HL-60 (cell line): ENCODE measurements at places on chromosomes 5 and 9.
A peak's percentile ranks its signal among the peaks of the same experiment; 100 is the strongest.

DNA sequence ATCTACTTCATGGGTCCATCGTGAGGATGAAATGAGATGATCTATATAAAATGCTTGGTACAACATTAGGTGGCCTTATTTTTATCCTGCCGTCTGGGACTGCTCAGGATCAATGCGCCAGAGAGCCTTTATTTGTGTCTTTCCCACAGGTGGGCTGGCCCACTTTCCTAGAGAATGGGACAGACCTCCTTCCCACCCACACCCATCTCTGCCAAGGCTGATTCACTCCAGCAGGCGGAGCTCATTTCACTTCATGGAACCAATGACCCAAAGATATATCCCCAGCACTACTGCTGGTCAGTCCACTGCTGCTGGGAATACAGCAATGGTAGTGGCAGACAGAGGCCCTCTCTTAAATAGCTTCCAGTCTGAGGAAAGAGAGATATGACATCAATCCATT, 35.7 kb downstream of the TGFBI start:
- no peak for DNase-seq

GRCh38 chr5:80502800-80503199, 14.9 kb downstream of the FAM151B start:
- DNase-seq: peak; percentile 33

DNA sequence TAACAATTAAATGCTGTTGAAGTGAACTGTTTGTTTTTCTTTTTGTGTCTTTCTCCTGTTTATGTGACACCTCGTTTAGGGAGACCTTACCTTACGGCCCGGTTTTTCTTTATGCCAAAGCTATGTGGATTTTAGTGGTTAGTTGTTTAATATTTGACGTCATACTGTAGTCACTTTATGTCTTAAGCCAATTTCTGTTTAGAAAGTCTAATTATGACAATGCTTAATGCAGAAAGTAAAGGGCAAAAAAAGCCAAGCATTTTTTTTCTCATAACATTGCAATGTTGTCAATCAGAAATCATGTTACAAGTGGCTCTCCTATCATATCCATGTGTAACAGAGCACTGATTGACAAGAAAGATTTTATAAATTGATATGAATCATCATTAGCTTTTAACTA, 442.5 kb upstream of the ARRDC3 start:
- no peak for DNase-seq

DNA sequence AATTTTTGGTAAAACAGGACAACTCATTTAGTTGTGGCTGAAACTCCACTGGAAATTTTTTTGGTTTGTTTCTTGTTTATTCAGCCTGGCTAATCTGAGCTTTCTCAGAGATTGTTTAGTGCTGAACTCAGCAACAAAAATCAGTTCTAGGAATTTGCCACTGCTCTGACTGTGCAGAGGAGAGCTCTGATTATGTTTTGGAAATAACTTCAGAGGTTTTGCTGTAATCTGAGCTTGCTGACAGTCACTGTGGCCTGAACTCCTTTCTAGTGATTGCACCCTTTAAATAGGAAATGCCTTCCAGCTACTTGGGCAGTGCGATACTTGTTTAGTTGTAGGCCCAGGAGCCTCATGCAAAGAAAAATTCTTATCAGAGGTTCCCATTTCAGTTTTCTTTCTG, 60.2 kb downstream of the OSTF1 start:
- no peak for DNase-seq

- no peak for DNase-seq
These were observed 36.3 kb upstream of the HAND1 start for GRCh38 chr5:154514331-154514730.

- DNase-seq: no peak
These were observed 127.1 kb upstream of the FBXL17 start for GRCh38 chr5:108508979-108509378.

DNA sequence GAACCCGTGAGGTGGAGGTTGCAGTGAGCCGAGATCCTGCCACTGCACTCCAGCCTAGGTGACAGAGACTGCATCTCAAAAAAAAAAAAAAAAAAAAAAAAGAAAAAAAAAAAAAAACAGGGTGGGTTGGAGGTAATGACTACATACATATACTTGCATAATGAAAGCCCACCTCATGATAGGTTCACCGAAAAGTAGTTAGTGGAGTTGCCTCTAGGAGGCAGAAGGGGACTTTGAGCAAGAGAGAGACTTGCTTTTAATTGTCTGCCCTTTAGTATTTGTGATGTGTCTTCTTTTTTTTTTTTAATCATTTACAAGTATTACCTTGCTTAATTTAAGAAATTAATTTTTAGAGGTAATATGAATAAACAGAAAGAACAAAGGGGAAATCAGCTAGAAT, 99.8 kb downstream of the PPARGC1B start:
- DNase-seq: peak; percentile 12

DNA sequence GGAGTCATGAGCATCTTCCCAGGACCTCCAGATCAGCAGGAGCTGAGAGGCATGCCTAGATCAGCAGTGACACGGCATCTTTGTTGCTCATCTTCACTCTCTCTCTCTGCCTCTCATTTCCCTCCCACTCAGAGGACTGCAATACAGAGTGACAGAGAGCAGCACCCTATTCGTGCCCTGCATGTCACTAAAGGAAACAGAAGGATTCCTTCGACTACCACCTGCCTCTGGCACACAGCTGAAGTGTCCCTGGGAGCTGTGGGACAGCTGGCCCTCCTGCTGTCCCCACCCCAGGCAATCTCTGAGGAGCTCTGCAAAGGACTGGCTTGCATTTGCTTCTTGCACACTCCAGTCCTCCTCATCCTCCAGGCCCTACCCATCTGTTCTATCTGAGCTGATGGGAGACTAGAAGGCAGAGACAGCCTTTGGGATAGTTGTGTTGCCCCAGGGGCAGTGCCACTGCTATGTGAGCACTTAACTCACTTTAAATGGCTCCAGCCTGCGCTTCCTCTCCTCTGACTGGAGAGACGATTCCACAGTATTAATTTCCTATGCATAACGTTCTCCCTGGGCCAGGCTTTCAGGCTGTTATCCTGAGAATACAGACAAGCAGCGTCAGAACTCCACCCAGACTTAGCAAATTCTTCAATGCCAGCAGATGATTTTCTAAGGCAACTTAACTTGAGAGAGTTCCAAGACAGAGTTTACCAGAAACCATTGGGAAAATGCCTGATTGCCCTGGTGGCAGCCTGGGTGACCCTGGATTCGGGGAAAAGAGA, 167.6 kb upstream of the MAP1B start:
- DNase-seq: no peak

DNA sequence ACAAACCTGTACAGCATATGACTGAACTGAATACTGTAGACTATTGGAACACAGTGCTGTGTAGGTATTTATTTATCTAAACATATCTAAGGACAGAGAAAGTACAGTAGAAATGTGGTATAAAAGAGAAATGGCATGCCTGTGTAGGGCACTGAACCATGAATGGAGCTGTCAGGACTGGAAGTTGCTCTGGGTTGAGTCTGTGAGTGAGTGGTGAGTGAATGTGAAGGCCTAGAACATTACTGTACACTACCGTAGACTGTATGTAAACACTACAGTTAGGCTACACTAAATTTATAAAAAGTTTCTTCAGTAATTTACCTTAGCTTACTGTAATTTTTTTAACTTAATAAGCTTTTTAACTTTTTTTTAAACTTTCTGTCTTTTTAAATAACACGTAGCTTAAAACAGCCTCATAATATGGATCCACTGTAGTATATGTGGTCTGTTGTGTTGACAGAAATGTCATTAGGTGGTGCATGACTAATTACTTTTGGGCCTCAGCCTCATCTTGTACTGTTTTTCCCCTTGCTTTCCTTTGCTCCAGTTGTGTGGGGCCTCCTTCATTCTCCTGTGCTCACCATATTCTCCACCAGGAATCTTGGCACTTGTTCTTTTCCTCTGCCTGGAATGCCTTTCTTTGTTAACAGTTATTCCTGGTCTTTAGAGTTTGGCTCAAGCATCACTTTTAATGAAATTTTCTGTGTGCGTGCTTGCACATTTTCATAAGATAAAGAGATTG, 8.8 kb downstream of the SPIN1 start:
- no peak for DNase-seq

DNA sequence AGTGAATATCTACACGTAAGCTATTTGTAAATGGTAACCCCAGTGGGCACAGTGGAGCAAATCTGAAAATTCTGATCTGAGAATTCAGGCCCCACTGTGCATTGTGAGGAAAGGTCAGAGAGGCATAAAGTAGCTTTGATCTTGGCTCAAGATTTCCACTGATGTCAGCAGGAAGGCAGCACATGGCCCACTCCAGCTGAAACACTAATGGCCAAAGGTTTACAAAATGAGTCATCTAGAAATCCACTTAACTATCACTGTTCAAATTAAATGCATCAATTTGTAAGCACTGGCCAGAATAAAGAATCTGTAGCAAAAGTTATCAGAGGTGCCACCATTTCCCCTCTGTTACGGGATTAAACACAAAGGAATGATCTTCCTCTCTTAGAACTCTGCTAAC, 191.6 kb downstream of the C9orf152 start:
- no peak for DNase-seq

DNA sequence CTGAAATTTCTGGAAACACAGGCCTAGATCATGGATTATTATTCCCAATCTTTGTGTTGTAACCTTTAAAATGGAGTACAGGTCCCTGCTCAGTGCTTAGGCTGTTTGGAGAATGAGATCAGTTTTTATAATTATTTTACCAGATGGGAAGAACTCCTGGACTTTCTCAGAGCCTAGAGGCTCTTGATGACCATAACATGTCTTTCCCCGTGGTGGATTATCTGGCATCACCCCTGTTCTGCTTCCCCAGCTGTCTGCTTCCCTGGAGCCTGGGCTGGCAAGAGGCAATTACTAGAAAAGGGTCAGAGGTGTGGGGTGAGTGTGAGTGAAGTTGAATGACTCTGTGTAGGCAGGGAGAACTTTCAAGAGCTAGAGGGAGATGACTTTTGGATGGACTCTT, 143.0 kb downstream of the CARTPT start:
- no peak for DNase-seq

GRCh38 chr5:14557203-14557770, 24.3 kb upstream of the OTULINL start:
- DNase-seq: no peak

DNA sequence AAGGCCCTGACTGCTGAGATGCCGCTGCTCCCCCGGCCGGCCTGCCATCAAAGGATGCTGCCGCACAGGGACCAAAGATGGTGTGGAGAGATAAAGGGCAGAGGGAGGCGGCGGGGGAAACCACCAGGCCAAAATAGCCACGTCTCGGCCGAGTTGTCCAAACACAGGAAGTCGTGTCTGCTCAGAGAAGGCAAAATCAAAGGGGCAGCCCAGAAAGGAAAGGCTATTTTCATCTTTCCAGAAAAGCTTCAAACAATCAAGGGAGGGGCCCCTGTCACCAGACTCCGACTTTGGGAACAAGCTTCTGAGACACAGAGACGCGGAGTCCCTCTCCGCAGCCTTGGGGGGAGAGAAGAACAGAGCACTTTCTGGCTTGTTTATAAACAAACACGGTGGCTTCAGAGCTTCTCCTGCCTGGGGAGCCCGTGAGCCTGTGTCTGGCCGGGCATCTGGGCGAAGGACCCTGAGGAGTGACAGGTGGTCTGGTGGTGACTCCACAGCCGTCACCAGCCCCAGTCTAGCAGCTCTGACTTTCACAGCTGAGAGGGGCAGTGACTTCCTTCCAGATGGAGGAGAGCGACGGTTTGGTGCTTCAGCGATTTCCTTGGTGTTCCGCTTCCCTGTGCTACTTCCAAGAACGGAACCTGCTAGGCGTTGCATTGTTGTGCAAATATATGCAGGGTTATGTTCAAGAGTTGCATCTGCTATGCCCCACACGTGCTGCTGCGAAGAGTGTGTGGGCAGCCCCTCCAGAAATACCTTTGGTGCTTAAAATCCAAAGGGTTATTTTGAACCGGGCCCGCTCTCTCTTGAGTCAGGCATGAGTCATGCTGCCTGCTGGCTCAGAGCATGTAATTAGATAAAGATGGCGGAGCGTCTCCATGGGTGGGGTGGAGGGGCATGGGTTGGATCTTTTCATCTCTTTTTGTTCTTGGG, 24.0 kb downstream of the ADAMTSL2 start:
- DNase-seq: peak; percentile 33

DNA sequence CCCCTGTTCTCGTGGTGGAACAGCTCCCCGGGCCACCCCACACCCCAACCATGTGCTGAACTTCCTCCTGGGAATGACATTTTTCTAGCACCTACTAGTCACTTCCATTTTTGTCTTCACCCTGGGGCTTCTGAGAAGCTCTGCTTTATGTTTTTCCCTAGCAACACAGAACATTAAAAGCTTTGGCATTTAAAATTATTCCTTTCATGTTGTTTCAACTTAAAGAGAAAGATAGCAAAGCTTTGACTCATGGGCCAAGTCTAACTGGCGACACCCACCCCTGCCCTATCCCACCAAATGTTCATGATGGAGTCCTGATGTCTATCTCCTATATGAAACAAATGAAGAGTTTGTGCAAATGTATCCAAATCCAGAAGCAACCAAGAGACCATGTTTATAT, 22.4 kb downstream of the BOD1 start:
- DNase-seq: no peak

DNA sequence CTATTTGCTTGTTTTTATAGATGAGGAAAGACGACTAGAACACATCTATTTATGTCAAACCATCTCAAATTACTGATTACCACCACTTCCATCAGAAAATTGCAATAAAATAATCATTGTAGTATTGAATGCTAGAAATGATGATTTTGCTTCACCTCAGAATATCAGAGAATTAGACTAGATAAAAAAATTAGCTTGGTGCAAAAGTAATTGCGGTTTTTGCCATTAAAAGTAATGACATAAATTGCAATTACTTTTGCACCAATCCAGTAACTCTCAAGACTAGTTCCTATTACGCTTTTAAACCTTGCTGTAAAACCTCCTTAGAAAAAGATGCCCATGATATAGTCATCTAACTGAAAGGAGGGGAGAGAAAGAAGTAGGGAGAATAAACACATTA, 556.7 kb upstream of the GRIN3A start:
- DNase-seq: no peak

GRCh38 chr9:37902796-37903646, 906 bp downstream of the SLC25A51 start:
- no peak for DNase-seq

GRCh38 chr9:118058227-118058626, 354.0 kb downstream of the TLR4 start:
- DNase-seq: no peak

GRCh38 chr9:5549658-5550650, 39.6 kb downstream of the PDCD1LG2 start:
- DNase-seq: no peak

GRCh38 chr5:116451905-116452450, 122.6 kb downstream of the SEMA6A start:
- DNase-seq: no peak

- no peak for DNase-seq
These were observed 21.1 kb upstream of the NOTCH1 start for GRCh38 chr9:136566901-136567300.

- DNase-seq: no peak
These were observed 3.5 kb upstream of the WDR38 start for GRCh38 chr9:124849801-124850200.

GRCh38 chr5:88263349-88263748, 5.3 kb downstream of the TMEM161B start:
- no peak for DNase-seq

GRCh38 chr5:13992795-13993194, 48.3 kb upstream of the DNAH5 start:
- no peak for DNase-seq
